GM20000 (cell line): ENCODE measurements at places on chromosomes 6 and 20.

GRCh38 chr6:139711804-139712585 lies 337.5 kb upstream of the CITED2 start:
- DNase-seq: no peak

- no peak for DNase-seq
Measured at GRCh38 chr6:13006578-13007300, 290.2 kb downstream of the PHACTR1 start.

GRCh38 chr6:152379423-152379822 lies 257.7 kb downstream of the SYNE1 start:
- no peak for DNase-seq

DNA sequence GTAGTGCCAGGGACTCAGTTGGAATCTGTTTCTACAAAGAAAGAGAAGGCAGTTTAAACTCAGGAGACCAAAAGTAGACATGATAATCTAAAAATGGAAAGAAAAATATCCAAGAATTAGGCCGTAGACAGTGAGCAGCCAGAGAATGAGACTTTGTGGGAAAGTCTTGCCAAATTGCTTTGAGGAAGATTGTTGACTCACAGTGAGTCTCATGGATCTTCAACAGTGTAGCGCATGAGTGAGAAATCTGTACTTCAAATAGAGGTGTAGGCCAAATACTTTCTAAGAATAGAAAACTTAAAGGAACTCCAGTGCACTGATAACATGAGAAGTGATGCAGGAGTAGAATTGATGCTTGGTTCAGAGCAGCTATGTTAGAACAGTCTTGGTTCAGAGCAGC lies 284.5 kb downstream of the HTR1B start:
- no peak for DNase-seq

- DNase-seq: no peak
Measured at GRCh38 chr6:57072108-57072507, 17.9 kb upstream of the ZNF451 start.

GRCh38 chr6:21764989-21765388 lies 171.4 kb downstream of the SOX4 start:
- DNase-seq: no peak

GRCh38 chr6:80148220-80148619 lies 41.7 kb downstream of the BCKDHB start:
- no peak for DNase-seq

DNA sequence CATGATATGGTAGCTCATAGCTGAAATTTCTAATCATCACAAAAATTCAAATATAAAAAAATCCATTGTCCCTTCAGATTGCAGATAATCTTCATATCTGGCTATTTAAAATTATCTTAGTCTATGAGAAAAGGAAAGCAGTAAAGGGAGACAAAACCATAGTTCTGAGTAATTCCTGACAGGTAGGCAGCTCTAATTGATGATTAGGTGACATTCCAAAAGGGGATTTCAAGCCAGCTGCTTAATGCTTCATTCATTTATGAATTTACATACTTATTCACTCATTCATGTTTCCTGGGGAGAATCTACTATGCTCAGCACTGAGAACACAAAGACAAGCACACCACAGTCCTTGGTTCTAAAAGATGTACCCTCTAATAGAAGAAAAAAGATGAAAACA lies 437.1 kb downstream of the COL12A1 start:
- DNase-seq: no peak

- DNase-seq: no peak
Measured at GRCh38 chr20:34201531-34201930, 39.7 kb upstream of the ASIP start.

GRCh38 chr6:108549241-108549640 lies 11.5 kb upstream of the FOXO3 start:
- no peak for DNase-seq
